ENCODE measurements at places on chromosomes 12 and 14.
A peak's percentile ranks its signal among the peaks of the same experiment; 100 is the strongest.

DNA sequence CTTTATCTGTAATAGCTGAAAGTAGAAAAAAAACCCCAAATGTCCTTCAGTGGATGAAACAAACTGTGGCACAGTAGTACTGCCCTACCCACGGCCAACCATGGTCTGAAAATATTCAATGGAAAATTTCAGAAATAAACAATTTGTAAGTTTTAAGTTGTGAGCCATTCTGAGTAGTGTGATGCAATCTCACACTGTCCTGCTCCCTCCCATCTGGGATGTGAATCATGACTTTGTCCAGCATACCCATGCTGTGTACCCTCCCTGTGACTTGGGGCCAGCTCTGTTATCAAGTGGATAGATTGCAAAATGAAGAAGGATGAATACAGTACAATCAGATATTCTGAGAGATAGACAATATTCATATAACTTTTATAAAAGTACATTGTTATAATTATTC is 106.2 kb downstream of the SMOC1 start:
- DNase-seq, result no peak

DNA sequence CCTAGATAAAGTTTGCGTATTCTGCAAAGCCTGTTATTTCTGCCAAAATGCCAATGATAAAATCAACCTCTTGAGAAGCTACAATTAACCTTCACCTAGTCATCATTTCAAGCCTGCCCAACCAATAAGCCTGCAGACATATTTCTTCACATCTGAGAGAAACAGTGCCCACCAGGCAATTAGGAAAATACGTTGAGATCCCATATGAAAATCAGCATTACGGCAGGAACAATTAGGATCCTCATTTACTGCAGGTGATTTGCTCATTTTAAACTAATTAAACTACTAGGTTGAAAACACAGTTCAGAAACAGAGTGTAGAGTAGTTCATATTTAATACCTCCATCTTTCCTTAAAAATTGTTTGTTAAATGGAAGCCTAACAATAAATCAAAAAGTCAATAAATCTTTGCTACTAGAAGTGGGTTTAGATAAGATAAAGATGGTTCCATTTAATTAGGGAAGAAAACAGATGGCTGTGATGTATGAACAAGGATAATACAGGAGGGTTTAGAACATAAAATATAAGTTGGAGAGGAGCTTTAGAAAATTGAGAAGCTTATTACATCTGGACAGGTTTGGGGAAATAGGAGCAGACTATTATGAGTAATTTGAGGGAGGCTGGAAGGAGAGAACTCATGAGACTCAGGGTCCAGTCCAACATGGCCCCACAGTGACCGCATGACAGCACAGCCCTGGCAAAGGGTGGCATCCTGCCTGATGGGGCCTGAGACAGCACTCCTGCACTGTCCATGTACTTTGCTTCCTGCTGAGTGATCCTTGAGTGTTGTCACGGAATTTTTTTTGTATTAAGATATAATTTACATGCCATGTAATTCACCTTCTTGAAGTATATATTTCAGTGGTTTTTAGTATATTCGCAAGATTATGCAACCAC is 26.9 kb upstream of the PYGL start:
- no peak for DNase-seq

DNA sequence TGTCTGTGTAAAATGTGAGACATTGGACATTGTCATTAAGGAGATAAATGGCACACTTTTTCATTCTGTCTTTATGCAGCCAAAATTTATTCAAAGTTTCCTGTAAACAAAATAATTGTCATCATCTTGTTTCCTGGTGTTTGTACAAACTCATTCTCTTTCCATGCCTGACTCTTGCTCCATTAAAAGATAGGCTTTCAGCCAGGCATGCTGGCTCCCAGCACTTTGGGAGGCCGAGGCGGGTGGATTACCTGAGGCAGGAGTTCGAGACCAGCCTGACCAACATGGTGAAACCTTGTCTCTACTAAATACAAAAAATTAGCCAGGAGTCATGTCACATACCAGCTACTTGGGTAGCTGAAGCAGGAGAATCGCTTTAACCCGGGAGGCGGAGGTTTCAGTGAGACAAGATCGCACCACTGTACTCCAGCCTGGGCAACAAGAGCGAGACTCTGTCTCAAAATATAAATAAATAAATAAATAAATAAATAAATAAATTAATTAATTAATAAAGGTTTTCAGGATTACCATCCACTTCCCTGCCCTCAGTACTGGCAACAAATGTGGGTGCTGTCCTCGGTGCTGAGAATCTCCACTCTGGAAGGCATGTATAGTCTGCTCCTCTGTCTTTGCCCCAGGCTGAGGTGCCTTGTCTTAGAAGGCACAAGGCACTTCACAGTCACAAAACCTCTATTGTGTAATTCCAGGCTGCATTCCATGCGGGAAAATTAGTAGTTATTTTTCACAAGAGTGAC is 83.2 kb downstream of the PAH start:
- DNase-seq, result peak; percentile 39

DNA sequence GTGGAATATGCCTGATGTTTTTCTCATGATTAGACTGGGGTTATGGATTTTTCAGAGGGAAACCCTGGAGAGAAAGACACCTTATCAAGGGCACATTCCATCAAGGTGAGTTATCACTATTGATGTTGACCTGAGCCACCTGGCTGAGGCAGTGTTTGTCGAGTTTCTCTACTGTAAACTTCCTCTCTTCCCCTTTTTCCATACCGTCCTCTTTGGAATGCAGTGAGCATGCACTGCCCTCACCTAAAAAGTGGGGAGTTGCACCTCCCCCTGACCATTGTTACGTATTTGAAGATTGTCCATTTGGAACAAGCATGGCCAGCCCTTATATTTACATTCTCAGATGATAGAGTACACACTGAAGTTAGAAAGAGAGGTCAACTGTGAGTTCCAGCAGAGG is 53.9 kb upstream of the PWP1 start:
- no peak for DNase-seq

DNA sequence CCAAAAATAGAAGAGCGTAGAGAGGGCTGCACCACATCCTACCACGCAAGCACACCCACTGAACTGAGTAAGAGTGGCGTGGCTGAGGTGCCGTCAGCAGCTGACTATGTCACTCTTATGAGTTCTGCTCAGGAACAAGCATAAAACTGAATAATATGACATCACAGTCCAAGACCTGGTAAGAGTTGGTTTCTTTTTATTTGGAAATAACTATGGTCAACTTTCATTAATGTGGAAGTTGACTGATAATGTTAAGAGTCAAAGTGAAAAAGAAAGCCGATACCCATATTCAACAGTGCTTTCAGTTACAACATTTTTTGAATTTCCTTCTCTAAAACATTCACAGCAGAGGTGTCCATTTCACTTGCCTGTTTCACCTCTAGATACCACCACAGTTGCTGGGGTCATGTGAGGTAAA is 44.6 kb downstream of the GNS start:
- DNase-seq, result no peak

DNA sequence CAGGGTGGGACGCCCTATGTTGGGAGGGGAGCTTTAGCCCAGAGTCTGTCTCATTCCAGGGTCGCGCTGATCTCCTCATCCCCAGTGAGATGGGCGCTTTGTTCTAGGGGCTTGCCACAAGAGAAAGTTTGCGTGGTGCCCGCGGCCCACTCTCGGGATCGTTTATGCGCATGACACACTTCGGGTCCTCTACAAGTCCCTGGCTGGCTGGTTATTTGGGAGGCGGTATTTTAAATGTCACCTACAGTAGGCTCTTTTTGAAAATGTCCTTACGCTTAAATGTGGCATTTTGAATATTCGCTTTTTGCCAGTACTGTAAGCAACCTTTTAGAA is 541 bp downstream of the GOLT1B start:
- no peak for DNase-seq

DNA sequence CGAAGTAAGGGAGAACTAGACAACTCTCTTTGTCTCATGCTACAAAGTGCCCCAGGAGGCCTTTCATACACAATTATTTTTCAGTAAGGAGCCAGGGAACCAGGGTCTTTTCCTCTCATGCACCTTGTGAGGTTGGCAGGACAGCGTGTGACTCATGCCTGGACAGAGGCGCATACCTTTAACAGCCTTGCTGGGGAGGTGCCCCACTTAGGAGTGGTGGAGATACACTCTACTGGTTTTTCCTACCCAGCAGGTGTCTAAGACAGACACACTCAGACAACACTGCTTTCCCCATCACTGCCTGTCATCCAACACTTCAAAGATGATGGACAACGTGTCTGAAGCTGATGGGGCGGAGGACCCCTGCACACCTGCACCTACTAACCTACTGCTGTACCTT is 49.1 kb downstream of the B4GALNT3 start:
- no peak for DNase-seq

- DNase-seq, result no peak
These were observed 17.9 kb upstream of the SOS2 start for GRCh38 chr14:50249136-50249775.

DNA sequence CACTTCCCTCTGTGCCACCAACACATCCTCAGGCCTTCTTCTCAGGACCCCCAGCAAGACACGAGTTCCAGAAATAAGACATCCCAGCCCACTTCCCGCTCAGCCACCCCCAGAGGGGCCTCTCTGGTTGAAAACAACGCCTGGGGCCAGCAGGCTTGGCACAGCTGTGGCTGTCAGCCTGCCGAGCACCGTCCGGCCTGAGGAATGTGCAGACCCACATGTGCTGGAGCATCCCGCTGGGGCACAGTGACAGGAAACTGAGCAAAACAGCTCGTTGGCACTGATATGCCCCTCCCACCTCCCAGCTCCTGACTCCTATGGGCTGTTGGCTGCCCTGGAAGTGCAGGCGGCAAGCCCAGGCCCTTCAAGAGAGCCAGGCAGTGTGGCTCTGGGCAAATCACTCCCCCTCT is 1.4 kb downstream of the SYNE3 start:
- peak; percentile 86 for DNase-seq
